ENCODE measurements at places on chromosomes 3 and 15.

DNA sequence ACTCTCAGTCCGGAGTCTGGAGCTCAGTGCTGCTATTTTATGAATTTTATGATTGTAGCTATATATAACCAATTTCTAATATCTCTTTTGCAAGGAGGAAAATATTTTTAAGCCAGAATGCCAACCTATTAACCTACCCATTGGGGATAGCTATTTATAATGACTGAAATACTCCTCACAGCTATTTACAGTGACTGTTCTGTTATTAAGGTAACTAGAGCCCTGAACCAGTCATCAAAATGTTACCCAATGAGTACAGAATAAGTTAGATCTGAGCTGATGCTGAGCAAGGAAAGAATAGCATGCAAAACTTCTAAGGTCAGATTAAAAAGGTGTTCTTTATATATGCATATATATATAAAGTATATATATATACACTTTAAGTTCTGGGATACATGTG, 79.6 kb upstream of the PPP2R3A start:
- H3K4me1 ChIP-seq = no peaks in the 10 kb centered on the region
- peaks cover 3% of the 10 kb centered on the region for H3K27me3 ChIP-seq
- H3K36me3 ChIP-seq = no peaks in the 10 kb centered on the region

- no peak overlapping the region for H3K4me3 ChIP-seq
- H3K27ac ChIP-seq = no peak overlapping the region
- no peaks in the 10 kb centered on the region for H3K36me3 ChIP-seq
- H3K27me3 ChIP-seq = no peaks in the 10 kb centered on the region
Measured at GRCh38 chr3:127652246-127652995, 20.3 kb upstream of the ABTB1 start.

DNA sequence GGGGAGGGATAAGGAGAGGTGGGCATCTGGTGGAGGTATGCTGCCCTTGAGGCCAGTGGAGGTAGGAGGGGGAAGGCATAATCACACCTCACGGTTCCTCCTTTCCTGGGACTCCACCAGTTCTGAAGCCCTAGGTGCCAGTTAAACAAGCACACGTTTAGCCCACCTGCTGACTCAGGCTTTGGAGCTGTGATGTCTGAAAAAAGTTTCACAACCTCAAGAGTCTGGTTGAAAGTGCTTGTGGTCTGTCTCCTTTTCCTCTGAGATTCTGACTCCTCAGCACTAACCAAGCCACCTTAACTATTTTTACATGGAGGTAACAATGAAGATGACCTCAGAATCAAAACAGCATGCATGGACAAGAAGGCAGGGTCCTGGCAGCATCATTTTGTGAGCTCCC, 23.0 kb downstream of the HPS3 start:
- H3K36me3 ChIP-seq = peaks cover 7% of the 10 kb centered on the region
- no peak for DNase-seq
- H3K27me3 ChIP-seq = no peaks in the 10 kb centered on the region
- H3K4me1 ChIP-seq = no peaks in the 10 kb centered on the region
- no peak overlapping the region for H3K27ac ChIP-seq

DNA sequence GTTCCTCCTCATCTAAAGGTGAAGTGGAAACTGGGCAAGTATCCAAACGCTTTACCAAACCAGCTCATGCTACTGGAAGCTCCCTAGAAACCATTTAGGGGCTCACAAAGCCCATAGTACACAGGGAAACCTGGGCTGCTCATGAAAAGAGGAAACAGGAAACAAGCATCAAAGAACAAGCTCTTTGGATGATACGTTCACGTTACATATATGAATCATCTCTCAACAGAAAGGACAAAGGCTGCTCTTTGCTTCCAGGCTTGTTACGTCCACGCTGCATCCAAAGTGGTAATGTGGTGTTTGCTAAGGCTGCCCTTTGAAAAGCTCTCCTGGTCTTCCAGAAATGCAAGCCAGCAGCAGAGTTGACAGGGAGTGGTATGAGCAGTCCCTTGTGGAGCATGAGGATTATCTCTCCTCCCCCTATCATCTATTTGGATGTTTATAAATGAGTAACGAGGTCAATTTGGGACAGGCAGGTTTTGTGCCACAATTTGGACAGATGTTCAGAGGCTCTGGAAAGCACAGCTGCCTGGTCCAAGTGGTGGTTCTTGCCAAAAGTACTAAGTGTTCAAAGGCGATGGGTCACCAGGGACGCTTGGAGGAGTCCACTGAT, 98.0 kb upstream of the RORA start:
- no peaks in the 10 kb centered on the region for H3K4me1 ChIP-seq
- no peak overlapping the region for H3K4me3 ChIP-seq
- H3K27ac ChIP-seq = no peak overlapping the region
- H3K36me3 ChIP-seq = no peaks in the 10 kb centered on the region
- no peaks in the 10 kb centered on the region for H3K27me3 ChIP-seq

DNA sequence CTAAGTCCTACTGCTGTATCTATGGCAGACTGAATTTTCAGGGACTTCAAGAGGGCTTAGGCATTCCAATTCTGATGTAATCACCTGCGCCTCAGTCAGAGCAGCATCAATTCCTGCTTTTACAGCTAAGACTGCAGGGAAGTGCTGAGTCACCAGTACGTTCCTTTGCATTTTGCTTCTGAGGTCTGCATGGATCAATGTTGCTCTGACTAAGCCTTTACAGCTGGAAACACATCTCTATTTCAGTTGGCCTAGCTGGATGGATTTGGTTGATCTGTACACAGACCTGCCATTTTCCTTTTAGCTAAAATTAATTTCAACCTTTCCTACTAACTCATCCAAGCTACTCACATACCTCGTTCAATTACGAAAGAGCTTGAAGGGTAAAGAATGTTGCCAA, 51.3 kb downstream of the ETV5 start:
- H3K4me1 ChIP-seq = peaks cover 10% of the 10 kb centered on the region
- H3K27me3 ChIP-seq = no peaks in the 10 kb centered on the region
- no peak for DNase-seq
- H3K4me3 ChIP-seq = no peak overlapping the region

- H3K36me3 ChIP-seq = no peaks in the 10 kb centered on the region
- peaks cover 19% of the 10 kb centered on the region for H3K4me1 ChIP-seq
- no peak overlapping the region for H3K27ac ChIP-seq
- DNase-seq = no peak
- no peak overlapping the region for H3K4me3 ChIP-seq
Measured at GRCh38 chr3:17579289-17580031, 163.0 kb downstream of the TBC1D5 start.

Data from CD4-positive, alpha-beta memory T cell (primary cell).